ENCODE measurements at places on chromosomes 4 and X.

- DNase-seq: no peak
Measured at GRCh38 chr4:79626611-79627010, 218.6 kb upstream of the GK2 start.

- no peak for DNase-seq
Measured at GRCh38 chr4:158778712-158779111, 9.9 kb downstream of the FNIP2 start.

- DNase-seq: no peak
Measured at GRCh38 chr4:42560467-42560861, 96.4 kb downstream of the ATP8A1 start.

GRCh38 chr4:129839687-129840086 lies 743.7 kb downstream of the C4orf33 start:
- DNase-seq: no peak

- DNase-seq: no peak
Measured at GRCh38 chrX:50448565-50448964, 22.1 kb downstream of the DGKK start.

DNA sequence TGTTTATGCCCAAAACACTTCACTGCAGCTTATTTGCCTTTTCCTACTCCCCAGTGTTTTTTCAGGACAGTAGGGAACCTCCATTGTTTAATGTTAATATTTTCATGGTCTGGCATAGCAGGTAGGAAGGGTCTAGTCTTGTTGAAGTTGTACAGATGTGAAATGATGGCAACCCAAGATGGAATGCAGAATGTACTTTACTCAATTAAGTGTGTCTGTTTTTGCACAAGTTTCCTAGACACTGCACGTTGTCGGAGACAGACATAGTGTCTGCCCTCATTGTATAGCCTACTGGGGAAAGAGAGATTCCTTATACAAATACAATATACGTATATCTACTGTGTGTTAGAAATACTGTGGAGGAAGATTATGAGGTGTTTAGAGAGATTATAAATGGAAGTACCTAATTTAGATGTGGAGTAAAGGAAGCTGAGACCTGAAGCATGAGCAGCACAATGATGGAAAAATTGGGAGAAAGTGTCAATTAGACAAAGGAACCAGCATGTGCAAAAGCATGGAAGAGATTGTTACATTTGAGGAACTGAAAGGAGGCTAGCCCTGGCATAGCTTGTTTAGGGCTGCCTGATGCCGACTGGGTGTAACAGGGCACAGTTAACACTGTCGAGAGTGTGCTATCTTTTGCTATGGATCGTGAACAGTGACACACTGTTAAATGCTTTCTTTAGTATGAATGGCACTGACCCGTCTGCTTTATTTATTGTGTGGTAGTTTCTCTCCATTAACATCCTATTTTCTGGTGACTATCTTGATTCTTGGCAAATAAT lies 18.4 kb downstream of the CPEB2 start:
- DNase-seq: no peak

DNA sequence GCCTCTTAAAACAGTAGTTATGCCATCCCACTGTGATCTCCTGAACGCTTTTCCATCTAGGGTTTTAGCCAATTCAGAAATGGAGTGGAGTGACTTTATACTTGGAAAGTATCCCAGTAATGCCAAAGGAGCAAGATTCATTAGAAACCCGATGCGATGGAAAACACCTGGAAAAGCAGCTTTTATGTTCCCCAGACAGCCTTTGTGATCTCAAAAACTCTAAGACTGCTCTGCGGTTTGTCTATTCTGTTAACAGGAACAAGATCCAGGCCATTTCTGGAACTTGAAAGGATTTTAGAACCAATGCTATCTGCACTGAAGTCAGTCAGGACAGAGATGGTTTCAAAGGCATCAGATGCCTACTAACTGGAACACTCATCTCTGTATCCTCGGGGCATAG lies 145.1 kb downstream of the APBB2 start:
- no peak for DNase-seq

GRCh38 chr4:41751449-41752061 lies 3.0 kb upstream of the PHOX2B start:
- DNase-seq: no peak

- DNase-seq: no peak
Measured at GRCh38 chrX:74922922-74923543, 2.2 kb downstream of the NEXMIF start.
